SW480 (cell line): ENCODE measurements at places on chromosomes 6 and 20.

DNA sequence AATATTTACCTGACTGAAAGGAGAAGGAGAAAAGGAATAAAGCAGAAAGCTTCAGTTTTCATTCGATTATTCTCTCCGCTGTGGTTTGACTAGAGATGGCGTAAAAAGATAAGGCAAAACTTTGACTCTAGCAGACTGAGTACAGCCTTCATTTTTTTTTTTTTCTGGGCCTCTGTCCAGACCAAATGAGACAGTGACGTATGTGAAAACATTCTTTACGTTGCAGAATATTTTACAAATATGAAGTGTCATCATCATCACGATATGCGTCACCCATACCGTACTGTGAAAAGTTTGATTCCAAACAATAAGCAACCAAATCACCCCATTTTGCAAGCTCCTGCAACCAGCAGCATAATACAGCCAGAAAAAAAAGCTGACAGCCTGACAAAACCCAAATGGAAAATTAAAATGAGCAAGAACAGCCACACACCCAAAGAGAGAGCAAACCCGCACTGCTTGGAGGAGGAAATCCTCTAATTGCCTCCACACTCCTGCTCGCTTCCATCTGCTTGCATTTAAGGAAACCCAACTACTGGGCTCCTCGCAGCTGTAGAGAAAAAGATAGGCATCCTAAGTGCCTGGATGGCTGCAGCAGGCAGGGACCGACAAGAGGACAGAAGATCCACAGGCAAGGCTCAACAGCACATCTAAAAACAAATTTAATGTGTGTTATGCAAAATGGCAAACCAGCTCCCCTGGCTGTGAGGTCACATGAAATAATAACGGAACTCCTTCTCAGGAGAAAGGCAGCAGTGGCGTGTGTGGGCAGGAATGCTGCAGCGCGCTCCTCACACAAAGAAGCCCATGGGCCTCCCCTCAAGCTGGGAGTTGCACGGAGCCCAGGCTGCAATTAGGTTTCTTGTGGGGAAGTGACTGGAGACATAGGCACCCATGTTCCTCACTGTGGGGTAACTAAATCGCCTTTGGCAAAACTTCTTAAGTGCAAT, 113.1 kb downstream of the FYN start:
- DNase-seq = no peak

DNA sequence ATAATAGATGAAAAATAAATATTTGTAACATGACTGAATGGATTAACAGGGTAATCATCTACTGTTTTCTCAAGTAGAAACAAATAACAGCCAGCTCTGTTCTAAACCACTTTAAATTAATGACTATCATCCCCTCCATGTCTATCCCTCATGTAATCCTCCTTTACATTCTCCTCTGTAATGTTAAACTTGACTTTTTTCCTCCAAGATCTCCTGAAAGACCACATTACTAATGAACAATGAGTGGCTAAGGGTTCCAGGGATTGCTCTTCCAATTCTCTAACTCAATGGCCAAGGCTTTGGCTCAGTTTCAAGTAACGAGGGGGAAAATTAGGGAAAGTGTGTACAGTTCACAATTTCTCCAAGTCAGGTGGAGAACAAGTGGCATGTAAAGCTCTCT, 37.6 kb upstream of the FBXL4 start:
- no peak for DNase-seq

- peak; percentile 80 for DNase-seq
These were observed 61.3 kb upstream of the EPB41L1 start for GRCh38 chr20:36093025-36093803.

DNA sequence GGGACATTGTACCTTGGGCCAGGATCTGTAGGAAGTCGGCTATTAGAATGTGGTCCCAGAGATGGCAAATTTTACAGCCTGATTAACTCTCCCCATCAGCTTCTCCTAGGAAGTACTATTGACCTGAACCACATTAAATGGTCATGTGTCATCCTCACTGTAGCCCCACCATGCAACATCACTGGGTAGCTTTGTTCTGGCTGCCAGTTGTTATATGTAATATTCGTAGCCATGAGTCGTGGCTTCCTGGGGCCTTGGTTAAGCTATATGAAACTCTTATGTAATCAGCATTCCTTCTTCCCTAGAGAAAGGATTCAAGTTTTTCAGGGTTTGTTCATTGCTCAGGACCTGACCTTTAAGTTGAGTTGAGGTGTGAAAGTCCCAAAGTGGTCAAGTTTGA, 125.7 kb downstream of the ANKS1A start:
- peak; percentile 21 for DNase-seq

DNA sequence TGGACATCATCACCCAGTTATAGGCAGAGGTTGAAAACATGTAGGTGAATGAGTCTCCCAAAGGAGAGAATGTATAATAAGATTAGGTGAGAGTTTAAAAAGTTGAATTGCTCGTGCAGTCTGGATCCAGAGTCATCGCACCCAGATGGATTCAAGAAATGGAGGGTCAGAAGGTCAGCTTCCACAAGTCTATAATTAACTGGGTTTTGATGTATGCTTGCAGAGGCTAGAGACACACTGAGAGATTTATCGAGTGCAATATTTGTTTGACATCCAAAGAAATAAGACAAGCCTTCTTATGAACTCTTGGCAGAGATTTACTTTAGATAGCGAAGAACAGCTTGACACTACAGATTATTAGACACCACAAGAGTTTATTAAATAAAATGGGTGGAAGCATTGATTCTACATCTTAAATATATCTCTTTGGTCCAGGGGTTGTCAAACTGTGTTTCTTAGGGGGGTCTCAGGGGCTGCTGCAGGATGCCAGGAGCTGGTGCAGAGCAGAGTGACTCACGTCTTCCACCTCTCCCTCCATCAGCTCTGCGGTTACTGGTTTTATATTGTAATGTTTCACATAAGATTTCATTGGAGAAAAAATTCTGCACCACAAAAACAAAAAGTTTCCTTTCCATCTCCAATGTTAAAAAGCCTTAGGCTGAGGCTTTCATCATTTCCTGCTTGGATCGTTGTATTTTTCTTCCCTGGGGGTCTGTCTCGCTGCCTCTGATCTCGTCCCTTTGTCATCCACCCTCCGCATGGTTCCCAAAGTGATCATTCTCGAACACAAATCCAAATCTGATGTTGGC, 176.2 kb upstream of the AHI1 start:
- DNase-seq = no peak

- no peak for DNase-seq
These were observed 35.9 kb upstream of the HLA-G start for GRCh38 chr6:29791786-29792122.

DNA sequence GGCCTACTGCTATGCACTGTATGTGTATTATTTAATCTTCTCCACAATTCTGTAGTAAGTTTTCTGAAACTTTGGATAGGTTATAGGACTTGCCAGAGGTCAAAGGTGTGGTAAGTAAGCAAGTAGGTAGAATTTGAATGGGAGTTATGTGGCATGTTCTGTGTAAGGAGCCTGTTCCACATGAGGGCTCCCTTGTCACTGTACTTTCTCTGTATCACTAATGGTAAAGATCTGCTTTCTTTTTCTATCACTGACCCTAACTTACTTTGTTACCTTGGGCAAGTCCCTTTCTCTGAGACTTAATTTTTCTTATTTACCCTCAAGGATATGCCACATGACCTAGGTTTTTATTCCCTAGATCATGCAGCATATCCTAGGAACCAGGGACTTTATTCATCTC, 50.3 kb downstream of the EIF2S2 start:
- DNase-seq = no peak

GRCh38 chr20:39873286-39873685, 815.8 kb downstream of the MAFB start:
- DNase-seq = no peak

DNA sequence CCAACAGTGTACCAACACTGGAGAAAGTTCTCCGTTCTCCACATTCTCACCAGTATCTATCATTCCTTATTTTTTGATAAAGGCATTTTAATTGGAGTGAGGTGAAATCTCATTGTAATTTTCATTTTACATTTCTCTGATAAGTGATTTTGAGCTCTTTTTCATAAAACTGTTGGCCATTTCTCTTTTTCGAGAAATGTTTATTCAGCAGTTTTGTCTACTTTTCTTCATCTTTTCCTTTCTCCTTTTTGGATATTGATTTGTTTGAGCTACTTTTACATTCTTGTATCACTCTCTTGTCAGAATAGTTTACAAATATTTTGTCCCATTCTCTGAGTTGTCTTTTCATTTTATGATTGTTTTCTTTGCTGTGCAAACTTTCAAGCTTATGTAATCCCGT, 555.2 kb downstream of the COL12A1 start:
- no peak for DNase-seq

DNA sequence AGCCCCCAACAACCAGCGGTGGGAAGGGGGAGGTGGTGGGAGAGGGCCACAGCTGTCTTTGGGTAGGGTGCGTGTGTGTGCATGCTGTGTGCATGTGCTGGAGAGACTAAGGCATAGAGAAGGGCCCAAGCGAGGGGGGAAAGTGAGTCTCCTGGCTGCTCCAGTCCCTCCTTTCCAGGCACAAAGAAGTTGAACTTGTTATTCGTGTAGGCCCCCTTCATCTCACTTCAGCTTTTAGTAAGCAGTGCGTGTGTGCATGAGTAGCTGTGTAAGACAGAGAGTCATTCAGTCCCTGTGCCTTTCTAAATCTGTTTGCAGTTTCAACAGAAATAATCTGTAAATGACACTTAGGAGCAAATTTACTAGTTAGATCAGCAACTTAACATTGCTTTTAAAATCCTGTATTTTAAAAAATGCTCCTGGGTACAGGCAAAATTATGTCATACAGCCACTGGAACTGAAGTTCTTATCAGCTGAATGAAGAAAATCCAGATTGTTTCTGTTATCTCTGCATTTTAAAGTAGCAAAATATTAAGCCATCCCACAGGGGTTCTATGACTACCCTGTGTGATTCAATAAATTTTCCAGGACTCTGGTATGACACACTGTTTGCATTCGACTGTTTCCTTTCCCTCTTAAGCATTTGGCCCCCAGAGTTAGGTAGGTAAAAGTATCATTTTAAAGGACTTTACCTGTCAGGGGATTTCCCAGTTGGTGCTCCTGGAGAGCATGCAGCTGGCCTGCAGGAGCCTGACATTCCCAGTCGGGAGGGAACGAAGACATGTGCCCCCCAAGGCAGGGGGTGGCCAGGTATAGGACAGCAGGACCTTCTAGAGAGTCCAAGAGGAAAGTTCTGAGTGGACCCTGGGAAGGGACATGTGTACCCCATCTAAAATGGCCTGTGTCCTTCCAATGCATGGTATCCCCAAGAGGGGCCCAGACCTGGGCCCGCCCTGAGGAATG, 39.0 kb downstream of the MTRES1 start:
- no peak for DNase-seq

DNA sequence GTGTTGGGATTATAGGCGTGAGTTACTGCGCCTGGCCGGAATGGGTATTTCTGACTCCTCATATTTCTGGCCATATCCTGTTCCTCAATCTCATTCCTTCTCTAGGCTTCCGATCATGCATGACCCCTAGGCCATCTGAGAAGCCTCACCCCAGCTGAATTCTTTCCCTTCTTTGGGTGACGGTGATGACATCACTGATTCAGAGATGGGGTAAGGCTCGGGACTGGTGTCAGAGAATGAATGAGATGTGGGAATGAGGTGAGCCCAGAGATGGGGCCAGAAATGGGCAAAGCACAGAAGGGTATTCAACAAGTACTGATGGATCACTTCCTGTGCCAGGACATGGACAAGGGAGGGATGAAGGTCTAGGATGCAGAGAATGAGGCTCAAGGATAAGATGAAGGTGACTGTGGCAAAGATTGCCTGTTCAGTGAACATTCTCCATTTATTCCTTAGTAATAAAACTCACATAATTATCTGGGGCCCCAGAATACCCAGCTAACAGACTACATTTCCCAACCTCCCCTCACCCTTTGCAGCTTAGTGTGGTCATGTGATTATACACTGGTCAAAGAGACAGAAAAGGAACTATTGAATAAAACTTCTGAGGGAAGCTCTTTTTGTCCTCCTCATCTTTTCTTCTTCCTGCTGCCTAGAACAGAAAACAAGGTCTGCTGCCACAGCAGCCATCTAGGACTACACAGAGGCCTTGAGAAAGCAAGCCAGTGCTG, 39.6 kb downstream of the KIAA0319 start:
- DNase-seq = no peak

- no peak for DNase-seq
These were observed 1.6 kb downstream of the RAET1G start for GRCh38 chr6:149921361-149921760.

DNA sequence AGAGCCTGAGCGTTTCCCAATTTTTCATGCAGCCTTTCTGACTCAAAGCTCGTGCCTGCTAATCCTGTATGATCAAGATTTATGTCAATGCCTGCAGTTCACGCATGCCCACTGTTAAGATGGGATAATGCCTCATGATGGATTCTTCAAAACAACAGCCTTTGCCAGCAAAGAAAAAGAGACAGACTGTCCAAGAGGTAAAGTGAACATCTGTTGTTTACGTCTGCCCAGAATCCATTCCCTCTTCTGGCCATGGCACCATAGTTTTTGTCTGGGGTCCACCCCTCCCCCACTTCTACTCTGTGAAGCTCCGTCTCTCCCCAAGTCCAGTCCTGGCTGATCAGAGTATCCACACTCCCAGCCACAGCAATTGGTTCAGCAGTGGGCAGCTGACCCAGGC, 91.9 kb upstream of the EYA2 start:
- DNase-seq = no peak

- peak; percentile 98 for DNase-seq
These were observed 55.5 kb upstream of the HFE start for GRCh38 chr6:26031595-26032339.

GRCh38 chr6:21208081-21208795, 385.3 kb upstream of the SOX4 start:
- DNase-seq = no peak

GRCh38 chr20:16312998-16313397, 260.2 kb downstream of the KIF16B start:
- no peak for DNase-seq

DNA sequence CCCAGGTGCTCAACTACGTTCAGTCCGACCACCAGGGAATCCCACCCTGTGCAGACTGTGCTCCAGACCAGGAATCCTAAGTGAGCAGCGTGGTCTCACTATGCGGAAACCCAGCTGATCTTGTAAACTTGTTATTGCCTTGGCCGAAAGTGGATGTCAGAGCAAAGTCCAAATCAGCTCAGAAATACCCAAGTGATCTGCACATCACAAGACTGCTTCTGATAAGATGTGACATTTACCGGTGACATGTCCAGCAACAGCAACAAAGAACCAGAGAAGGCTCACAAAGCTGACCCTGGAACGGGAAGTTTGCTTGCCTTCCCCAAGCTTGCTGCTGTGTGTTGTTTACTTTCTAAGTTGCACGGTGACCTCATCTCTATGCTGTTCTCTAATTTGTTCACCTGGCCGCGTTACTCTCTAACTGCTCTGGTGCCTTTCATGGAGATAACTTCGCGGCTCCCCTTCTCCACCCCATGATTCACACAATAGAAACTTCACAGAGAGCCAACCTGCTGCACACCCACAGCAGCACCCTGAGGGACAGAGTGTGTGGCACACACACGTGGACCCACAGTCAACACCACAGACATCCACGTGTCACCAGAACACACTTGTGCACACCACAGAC, 1.7 kb downstream of the BNIP5 start:
- peak; percentile 74 for DNase-seq

- peak; percentile 6 for DNase-seq
These were observed 631 bp downstream of the MDGA1 start for GRCh38 chr6:37696841-37697662.
